Panc1 (cell line): ENCODE measurements at places on chromosomes 7 and 10. TPM values are rescaled to one million over a fixed set of nuclear protein-coding genes. Genes with fewer than 3 reads are reported as not detected.
A peak's percentile ranks its signal among the peaks of the same experiment; 100 is the strongest.

The NUDT5 gene
- total RNA-seq = 54.0 TPM

- no peak overlapping the region for H3K4me3 ChIP-seq
- no peaks in the 10 kb centered on the region for H3K36me3 ChIP-seq
- no peaks in the 10 kb centered on the region for H3K4me1 ChIP-seq
- H3K27ac ChIP-seq = no peak overlapping the region
Observed at GRCh38 chr7:96449094-96449493, 127.2 kb upstream of the SLC25A13 start.

The PALD1 gene
- total RNA-seq = 3.0 TPM

DNA sequence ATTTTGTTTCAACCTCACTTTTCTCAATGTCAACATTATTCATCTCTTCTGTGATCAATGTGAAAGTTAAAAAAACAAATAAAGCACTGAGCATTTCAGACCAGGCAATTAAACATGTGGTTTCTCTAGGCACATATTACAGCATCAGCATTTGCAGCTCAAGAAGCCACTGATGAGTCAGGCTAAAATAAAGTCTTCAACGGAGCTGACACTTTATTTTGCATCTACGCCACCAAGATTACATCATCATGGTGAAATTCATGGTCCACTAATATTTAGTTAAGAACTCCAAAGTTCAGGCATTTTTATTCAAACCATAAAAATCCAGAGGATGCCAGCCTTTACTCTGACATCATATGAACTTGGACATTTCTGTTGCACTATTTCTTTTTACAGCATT, 33.0 kb downstream of the MAGI2 start:
- H3K4me3 ChIP-seq = no peak overlapping the region
- peak; percentile 89 for DNase-seq
- H3K27me3 ChIP-seq = no peaks in the 10 kb centered on the region
- peaks cover 21% of the 10 kb centered on the region; the same call in 1 of the 2 replicates for H3K4me1 ChIP-seq

GRCh38 chr7:143346018-143346417, 16.5 kb downstream of the FAM131B start:
- no peak for DNase-seq
- peaks cover 14% of the 10 kb centered on the region for H3K27me3 ChIP-seq
- H3K4me3 ChIP-seq = no peak overlapping the region
- H3K36me3 ChIP-seq = no peaks in the 10 kb centered on the region
- H3K27ac ChIP-seq = no peak overlapping the region

DNA sequence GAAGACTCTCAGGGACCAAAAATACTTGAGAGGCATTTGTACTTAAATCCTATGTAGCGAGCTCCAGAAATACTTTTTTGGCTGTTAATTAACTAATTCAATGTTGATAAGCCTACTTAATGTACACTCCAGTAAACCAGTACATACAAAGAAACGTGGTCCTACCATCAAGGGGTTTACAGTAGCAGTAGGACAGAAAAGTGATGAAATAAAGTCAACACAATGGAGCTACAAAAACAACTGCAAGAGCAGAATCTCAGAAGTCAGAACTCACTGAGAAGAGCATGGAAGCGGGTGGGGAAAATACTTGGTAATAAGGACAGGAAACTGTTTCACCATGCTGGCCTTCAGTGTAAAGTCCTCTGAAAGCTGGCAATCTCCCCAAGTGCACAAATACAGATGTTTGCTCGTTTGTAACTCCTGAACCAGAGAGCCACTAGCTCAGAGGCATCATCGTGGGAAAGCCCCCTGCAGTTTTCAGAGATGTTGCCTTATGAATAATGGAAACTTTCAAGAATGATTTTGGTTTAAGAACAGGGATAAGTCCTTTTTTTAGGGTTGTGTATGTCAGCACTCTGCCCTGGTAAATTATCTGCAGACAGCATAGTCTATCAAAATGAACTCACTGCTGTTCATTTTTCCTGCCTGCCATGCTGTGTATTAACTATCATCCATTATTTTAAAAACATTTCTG, 233.2 kb downstream of the SORCS1 start:
- no peaks in the 10 kb centered on the region for H3K36me3 ChIP-seq
- no peak for DNase-seq
- no peaks in the 10 kb centered on the region for H3K27me3 ChIP-seq
- no peaks in the 10 kb centered on the region for H3K4me1 ChIP-seq
- H3K4me3 ChIP-seq = no peak overlapping the region

The CARD11 gene
- 0.82 TPM for total RNA-seq

- H3K4me3 ChIP-seq = no peak overlapping the region
- no peak overlapping the region for H3K27ac ChIP-seq
- no peaks in the 10 kb centered on the region for H3K4me1 ChIP-seq
- no peaks in the 10 kb centered on the region for H3K27me3 ChIP-seq
- peak; percentile 64 for DNase-seq
Observed at GRCh38 chr7:23544913-23545354, 13.2 kb upstream of the TRA2A start.

DNA sequence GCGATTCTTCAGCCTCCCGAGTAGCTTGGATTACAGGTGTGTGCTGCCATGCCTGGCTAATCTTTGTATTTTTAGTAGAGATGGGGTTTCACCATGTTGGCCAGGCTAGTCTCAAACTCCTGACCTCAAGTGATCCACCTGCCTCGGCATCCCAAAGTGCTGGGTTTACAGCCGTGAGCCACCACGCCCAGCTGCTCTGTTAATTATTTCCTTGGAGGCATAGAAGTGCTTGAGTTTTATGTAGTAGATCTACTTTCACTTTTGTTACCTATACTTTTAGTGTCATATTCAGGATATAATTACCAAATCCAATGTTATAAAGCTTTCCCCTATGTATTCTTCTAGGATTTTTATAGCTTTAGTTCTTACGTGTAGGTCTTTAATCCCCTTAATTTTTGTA, 1093.0 kb downstream of the GATA3 start:
- H3K36me3 ChIP-seq = no peaks in the 10 kb centered on the region
- H3K4me3 ChIP-seq = no peak overlapping the region
- no peak overlapping the region for H3K27ac ChIP-seq
- H3K27me3 ChIP-seq = no peaks in the 10 kb centered on the region
- H3K4me1 ChIP-seq = no peaks in the 10 kb centered on the region
- DNase-seq = no peak

DNA sequence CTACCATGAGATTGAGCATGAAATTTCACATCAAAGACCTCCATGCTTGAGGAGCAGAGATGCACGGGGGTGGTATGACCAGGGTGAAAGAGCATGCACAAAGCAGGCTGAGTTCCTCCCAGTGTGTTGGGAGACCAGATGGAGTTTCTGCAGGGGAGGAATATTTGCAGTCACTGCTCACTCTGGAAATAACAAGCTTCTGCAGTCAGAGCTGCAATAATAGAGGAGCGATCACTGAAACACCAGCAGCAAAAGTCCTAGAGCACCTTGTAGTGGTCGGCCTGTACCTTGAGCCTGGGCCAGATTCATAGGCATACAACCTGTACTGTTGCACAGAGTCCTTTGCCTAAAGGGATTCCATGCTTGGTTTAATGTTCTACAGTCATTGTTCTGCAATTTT, 184.5 kb upstream of the SP8 start:
- no peak overlapping the region for H3K27ac ChIP-seq
- H3K4me3 ChIP-seq = no peak overlapping the region
- H3K4me1 ChIP-seq = no peaks in the 10 kb centered on the region
- H3K27me3 ChIP-seq = no peaks in the 10 kb centered on the region
- no peaks in the 10 kb centered on the region for H3K36me3 ChIP-seq
- no peak for DNase-seq

- DNase-seq = no peak
- H3K4me1 ChIP-seq = peaks cover 18% of the 10 kb centered on the region
- H3K27me3 ChIP-seq = no peaks in the 10 kb centered on the region
- H3K36me3 ChIP-seq = no peaks in the 10 kb centered on the region
- peak overlapping the region; percentile 84 for H3K27ac ChIP-seq
- H3K4me3 ChIP-seq = peak overlapping the region; percentile 63
Observed at GRCh38 chr7:157139111-157139809, 534 bp downstream of the UBE3C start.

DNA sequence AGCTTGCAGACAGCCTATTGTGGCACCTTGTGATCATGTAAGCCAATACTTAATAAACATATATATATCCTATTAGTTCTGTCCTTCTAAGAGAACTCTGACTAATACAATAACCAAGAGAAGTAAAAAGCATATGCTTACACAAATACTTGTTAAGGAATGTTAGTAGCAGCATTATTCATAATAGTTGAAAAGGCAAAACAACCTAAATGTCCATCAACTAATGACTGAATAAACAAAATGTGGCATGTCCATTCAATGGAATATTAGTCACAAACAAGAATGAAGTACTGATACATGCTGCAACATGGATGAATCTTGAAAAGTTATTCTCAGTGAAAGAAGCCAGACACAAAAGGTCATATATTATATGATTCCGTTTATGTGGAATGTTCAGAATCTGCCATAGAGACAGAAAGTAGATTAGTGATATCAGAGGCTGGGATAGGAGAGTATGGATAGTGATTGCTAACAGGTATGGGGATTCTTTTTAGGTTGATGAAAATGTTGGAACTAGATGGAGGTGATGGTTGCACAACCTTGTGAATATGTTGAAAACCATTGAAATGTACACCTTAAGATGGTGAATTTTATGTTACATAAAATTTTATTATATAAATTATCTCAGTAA, 112.5 kb upstream of the UNC5B start:
- H3K27me3 ChIP-seq = peaks cover 48% of the 10 kb centered on the region
- H3K27ac ChIP-seq = no peak overlapping the region
- H3K36me3 ChIP-seq = no peaks in the 10 kb centered on the region
- no peaks in the 10 kb centered on the region for H3K4me1 ChIP-seq
- DNase-seq = no peak

GRCh38 chr10:76560338-76560737, 1077.3 kb downstream of the KCNMA1 start:
- no peak overlapping the region for H3K4me3 ChIP-seq
- peaks cover 5% of the 10 kb centered on the region; the same call in 1 of the 2 replicates for H3K27me3 ChIP-seq
- H3K27ac ChIP-seq = no peak overlapping the region
- no peaks in the 10 kb centered on the region for H3K36me3 ChIP-seq
- no peak for DNase-seq

GRCh38 chr7:52944921-52945320, 90.5 kb upstream of the POM121L12 start:
- H3K27me3 ChIP-seq = no peaks in the 10 kb centered on the region
- no peak overlapping the region for H3K4me3 ChIP-seq
- H3K36me3 ChIP-seq = no peaks in the 10 kb centered on the region
- DNase-seq = peak; percentile 17
- H3K4me1 ChIP-seq = no peaks in the 10 kb centered on the region

GRCh38 chr7:142560166-142560565, 189.1 kb upstream of the PRSS1 start:
- no peak overlapping the region for H3K27ac ChIP-seq
- no peaks in the 10 kb centered on the region for H3K36me3 ChIP-seq
- no peak for DNase-seq
- no peaks in the 10 kb centered on the region for H3K27me3 ChIP-seq
- H3K4me1 ChIP-seq = peaks cover 19% of the 10 kb centered on the region
- H3K4me3 ChIP-seq = no peak overlapping the region

The FEZF1 gene
- total RNA-seq = not detected

- H3K4me1 ChIP-seq = no peaks in the 10 kb centered on the region
- H3K27ac ChIP-seq = no peak overlapping the region
- DNase-seq = no peak
- H3K4me3 ChIP-seq = no peak overlapping the region
Observed at GRCh38 chr10:43903451-43903850, 254.8 kb upstream of the ZNF32 start.

DNA sequence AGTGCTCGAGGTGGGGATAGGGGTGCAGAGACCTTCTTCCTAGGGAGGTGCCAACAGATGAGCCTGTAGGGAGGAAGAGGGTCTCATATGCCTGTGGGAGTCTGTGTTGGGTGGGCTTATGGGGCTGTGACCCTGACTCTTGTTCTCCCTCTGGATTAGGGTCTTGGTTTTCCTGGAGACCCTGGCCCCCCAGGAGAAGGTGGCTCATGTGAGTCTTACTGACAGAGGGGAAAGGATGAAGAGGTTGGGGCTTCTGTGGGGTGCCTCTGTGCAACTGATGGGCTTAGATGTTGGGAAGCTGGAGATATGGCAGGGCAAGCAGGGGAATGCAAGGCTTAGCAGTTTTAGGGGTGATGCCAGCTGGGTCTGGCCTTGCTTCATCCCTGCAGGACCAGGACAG, 20.2 kb upstream of the VOPP1 start:
- DNase-seq = no peak
- H3K27ac ChIP-seq = no peak overlapping the region
- no peaks in the 10 kb centered on the region for H3K4me1 ChIP-seq
- H3K27me3 ChIP-seq = peaks cover 4% of the 10 kb centered on the region; the same call in 1 of the 2 replicates

GRCh38 chr10:84700668-84701369, 372.4 kb downstream of the CCSER2 start:
- no peak for DNase-seq
- H3K27me3 ChIP-seq = no peaks in the 10 kb centered on the region; the same call in 1 of the 2 replicates
- no peak overlapping the region for H3K27ac ChIP-seq
- no peak overlapping the region for H3K4me3 ChIP-seq
- no peaks in the 10 kb centered on the region for H3K4me1 ChIP-seq
- H3K36me3 ChIP-seq = no peaks in the 10 kb centered on the region

- DNase-seq = no peak
- no peak overlapping the region for H3K27ac ChIP-seq
- no peak overlapping the region for H3K4me3 ChIP-seq
- H3K27me3 ChIP-seq = no peaks in the 10 kb centered on the region
- H3K36me3 ChIP-seq = no peaks in the 10 kb centered on the region
- no peaks in the 10 kb centered on the region for H3K4me1 ChIP-seq
Observed at GRCh38 chr10:84876116-84876999, 548.0 kb downstream of the CCSER2 start.

GRCh38 chr10:118488710-118489497, 106.5 kb downstream of the PRLHR start:
- no peaks in the 10 kb centered on the region for H3K36me3 ChIP-seq
- H3K4me3 ChIP-seq = no peak overlapping the region
- DNase-seq = no peak
- H3K4me1 ChIP-seq = no peaks in the 10 kb centered on the region

The MYL10 gene
- not detected for total RNA-seq

DNA sequence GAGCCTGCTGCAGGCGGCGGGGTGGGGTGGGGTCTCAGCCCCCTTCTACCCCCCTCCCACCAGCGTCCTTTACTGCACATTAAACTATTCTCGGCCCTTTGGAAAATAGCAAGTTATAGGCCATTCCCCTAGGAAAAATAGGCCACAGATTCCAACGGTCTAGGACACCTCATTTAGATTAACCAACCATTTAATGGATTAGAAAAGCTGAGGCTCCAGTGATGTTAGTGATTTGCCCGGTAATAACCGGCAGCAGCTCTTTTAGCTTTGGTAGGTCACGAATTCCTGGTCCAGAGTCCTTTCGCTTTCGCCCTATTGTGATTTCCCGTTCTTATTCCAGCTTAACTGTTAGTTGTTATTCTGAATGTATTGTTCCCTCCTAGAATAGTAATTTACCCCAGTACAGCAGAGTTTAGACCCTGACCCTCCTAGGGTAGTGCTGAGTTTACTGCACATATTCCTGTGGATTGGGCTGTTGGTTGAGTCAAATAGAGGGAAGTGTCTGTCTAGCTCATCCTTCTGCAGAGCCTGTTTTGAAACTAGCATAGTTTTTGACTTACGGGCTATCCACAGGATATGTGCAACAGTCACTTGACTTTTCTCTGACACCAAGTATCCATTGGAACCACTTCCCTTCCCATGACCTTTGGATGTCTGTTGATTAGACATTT, 754 bp downstream of the GSTO1 start:
- peaks cover 36% of the 10 kb centered on the region for H3K4me1 ChIP-seq
- H3K36me3 ChIP-seq = peaks cover 22% of the 10 kb centered on the region
- peak overlapping the region; percentile 65 for H3K4me3 ChIP-seq
- DNase-seq = no peak
